ENCODE measurements at places on chromosomes 3 and 15. TPM values are rescaled to one million over a fixed set of nuclear protein-coding genes. Genes with fewer than 3 reads are reported as not detected.

Gene CHRM5
- total RNA-seq, result not detected

Gene MORC1
- not detected for total RNA-seq

GRCh38 chr3:38598791-38599190, 50.7 kb downstream of the SCN5A start:
- H3K36me3 ChIP-seq, result no peaks in the 10 kb centered on the region
- no peak overlapping the region for H3K27ac ChIP-seq
- peak; percentile 59 for DNase-seq
- H3K27me3 ChIP-seq, result no peaks in the 10 kb centered on the region
- H3K4me3 ChIP-seq, result no peak overlapping the region

- no peaks in the 10 kb centered on the region for H3K36me3 ChIP-seq
- H3K4me1 ChIP-seq, result peaks cover 3% of the 10 kb centered on the region
- no peaks in the 10 kb centered on the region for H3K27me3 ChIP-seq
- no peak overlapping the region for H3K27ac ChIP-seq
- no peak for DNase-seq
Observed at GRCh38 chr3:128281056-128281455, 127.8 kb downstream of the EEFSEC start.

All from aorta (tissue), 5 donors.